ENCODE measurements at places on chromosomes 7 and 10.

DNA sequence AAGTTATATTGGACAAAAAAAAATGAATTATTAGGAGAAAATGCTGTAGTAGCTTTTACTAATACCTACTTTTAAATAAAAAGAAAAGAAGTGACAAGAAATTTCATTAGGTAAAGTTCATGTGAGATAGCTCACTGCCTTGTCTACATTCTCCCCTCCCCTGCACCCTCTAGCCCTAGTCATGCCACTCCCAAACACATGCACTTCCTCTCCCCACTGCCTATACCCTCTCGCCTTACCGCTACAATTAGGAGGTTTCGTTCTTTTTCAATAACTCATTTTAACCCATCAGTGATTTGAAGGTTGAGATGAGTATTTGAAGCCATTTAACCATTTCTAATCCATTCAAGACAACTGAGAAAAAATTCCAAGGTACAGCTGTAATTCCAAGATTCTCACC, 75.3 kb downstream of the HIBADH start:
- no peak for DNase-seq

- no peak for DNase-seq
Measured at GRCh38 chr7:158760936-158761335, 56.3 kb upstream of the NCAPG2 start.

GRCh38 chr7:37395618-37396259, 52.9 kb downstream of the ELMO1 start:
- no peak for DNase-seq

DNA sequence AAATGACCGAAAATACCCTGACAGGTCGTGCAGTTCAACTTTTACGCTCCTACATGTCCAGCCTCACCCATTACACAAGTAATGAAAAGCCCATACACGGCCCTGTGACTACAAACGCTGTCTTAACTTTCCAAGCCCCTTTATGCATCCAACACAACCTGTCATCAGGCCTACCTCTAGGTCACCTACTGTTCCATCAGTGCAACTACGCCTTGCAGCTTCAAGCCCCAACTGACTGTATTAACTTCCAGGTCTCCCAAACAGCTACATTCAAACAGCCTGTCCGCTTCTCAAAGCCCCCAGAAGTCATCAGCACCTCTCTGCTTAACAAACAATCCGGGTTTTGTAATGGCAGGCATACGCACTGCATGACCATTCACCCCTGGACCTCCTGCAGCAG, 19.2 kb downstream of the ZNF107 start:
- DNase-seq, result no peak

- DNase-seq, result peak; percentile 96
Measured at GRCh38 chr10:17665747-17666146, 21.8 kb downstream of the STAM start.

GRCh38 chr7:122412883-122413282, 108.3 kb upstream of the FEZF1 start:
- peak; percentile 78 for DNase-seq

- no peak for DNase-seq
Measured at GRCh38 chr7:18200266-18200665, 172.6 kb upstream of the PRPS1L1 start.

DNA sequence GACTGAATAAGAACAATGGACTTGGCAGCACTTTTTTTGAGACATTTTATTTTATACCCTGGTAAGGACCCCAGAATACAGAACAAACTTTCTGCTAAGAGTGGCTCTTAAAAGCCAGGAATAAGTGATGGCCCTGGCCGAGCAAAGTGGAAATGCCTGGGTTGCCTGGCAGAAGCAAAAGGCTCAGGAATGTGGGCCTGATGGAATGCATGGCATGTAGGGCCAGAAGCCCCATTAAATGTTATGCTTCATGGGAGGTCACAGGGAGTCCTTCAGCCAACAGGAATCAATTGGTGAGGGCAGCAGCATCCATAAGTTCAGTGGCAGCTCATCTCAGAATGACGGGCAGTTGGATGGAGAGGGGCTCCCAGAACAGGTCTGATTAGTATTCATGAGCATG, 301.5 kb upstream of the CACNA2D1 start:
- no peak for DNase-seq

- no peak for DNase-seq
Measured at GRCh38 chr7:35691366-35691765, 3.6 kb downstream of the HERPUD2 start.

DNA sequence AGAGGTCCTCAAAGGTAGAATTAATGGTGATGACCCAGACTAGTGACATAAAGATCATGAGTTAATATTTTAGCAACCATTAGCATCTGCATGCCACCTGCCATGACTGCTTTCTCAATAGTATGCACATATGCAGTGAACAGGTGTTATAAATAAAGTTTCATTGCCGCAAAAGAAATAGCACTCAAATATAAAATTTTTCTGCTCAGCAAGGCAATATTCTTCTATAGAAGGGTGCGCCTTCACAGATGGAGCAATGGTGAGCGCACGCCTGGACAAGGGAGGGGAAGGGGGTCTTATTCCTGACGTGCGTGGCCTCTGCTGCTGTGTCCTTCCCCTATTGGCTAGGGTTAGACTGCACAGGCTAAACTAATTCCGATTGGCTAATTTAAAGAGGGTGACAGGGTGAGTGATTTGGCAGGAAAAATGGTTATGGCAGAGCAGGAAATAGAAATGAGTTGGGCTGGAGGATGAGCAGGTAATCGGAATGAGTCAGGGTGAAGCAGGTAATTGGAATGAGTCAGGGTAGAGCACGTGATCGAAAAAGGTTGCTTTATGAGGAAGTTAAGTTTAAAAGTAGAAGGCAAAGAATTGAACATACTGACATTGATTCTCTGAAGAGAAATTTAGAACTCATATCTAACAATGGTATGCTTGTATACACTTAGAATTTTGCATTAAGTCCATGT, 24.7 kb upstream of the TRIM24 start:
- no peak for DNase-seq

DNA sequence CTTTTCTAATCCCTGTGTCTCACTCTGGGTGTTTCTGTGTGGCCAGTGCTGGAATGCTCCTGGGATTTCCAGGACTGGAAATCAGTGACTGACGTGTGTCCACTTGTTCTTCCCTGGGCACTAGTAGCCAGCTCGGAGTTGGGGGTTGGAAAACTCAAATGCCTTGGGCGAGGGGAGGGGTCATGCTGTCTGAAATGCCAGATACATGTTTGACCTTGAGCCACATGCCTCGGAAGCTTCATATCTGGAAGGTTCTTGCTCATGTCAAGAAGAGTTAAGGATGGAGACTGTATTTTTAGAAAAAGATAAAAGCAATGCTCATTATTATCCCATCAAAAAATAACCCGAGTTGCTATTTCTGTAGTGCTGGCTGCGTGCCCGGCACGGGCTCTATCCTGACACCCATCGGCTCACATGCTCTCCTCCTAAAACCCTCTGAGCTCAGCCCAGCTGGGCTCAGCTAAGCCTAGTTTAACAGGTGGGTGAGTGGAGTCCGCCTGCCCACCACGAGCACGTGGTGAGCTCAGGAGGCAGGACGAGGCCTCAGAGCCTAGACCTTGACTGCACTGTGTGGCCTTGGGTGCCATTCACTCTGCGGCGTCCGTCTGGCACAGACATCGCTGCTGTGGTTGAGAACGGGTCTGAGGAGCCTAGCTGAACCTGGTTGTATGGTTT, 6.4 kb downstream of the DPYSL4 start:
- DNase-seq, result no peak

DNA sequence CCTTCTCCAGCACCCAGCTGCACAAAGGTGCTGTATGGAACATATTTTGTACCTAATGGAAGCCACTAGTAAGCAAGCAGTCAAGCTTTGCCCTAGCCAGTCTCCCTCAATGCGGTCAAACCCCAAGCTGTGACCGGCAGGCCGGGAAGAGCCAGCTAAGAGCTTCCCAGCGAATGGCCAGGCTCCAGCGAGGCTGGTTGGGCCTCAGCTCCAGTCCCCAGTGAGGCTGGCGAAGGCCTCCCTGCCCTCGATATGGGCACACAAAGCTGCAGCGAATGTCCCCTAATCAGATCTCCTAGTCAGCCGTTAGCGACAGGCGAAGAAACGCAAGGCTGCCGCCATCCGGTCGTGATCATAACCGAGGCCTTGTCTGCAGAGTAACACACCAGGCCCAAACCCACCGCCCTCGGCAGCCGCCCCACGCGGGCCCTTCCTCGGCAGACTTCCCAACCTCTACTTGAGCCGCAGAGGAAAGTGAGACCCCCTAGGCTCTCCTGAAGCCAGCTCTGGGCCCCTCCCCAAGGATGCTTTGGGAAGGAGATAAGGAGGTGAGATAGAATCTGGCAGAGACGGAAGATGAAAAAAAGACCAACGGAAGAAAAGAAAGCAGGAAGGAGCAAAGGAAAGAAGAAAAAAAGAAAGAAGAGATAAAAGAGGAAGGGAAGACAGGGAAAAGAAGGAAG, 3.1 kb upstream of the HOXA9 start:
- peak; percentile 86 for DNase-seq

- DNase-seq, result no peak
Measured at GRCh38 chr7:130899638-130900401, 165.8 kb upstream of the KLF14 start.

- no peak for DNase-seq
Measured at GRCh38 chr10:93773120-93773519, 15.4 kb downstream of the LGI1 start.

- DNase-seq, result peak; percentile 99
Measured at GRCh38 chr7:137992550-137993394, 9.1 kb downstream of the CREB3L2 start.

DNA sequence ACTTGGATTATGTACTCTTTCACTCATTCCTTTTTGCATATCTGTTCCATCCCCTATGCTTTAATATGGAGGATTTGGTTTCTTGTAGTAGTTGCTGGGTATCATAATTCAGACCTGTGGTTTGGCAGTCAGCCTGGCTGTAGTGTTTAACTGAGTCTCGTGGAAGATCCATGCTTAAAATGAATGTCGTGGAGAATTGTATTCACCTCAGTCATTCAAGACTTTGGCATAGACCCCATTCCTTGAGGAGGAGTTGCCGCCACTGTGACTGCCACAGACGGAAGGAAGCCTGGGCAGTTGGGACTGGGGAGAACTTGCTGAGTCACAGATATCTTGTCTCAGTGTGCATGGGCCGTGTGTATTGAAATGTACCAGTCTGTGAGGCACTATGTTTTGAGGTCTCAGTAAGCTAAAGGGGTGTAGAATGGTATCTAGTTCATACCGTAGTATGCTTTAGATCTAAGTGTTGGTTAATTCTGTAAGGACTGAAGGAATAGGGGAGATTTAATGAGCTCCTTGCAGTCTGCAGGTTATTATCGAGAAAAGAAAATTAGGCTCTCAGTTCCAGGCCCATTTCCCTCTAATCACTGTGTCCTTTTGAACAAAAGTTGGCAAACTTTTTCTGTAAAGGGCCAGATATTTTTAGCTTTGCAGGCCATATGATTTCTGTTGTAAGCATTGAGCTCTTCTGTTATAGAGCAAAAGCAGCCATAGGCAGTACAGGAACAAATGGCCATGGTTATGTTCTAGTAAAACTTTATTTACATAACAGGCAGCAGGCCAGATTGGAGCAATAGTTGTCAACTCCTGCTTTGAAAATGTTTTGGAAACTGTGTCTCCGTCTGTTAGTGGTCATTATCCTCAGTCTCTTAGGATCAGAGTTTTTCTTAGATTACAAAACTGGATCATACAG, 76.8 kb downstream of the TPST1 start:
- peak; percentile 96 for DNase-seq

DNA sequence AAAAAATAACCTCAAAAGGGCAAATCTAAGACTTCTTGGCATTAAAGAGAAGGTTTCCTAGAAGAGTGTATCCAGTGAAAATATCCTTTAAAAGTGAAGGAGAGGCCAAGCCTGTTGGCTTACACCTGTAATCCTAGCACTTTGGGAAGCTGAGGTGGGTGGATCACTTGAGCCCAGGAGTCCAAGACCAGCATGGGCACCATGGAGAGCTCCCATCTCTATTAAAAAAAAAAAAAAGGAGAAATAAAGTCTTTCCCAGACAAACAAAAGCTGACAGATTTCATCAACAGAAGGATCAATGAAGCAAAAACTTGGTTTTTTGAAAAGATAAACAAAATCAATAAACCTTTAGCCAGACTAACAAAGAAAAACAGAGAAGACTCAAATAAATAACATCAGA, 67.6 kb upstream of the ZNF800 start:
- no peak for DNase-seq

GRCh38 chr10:87578160-87578841, 73.6 kb downstream of the MINPP1 start:
- DNase-seq, result no peak

GRCh38 chr7:53521638-53522184, 486.3 kb downstream of the POM121L12 start:
- no peak for DNase-seq

- DNase-seq, result no peak
Measured at GRCh38 chr10:22447068-22447467, 101.8 kb downstream of the SPAG6 start.

DNA sequence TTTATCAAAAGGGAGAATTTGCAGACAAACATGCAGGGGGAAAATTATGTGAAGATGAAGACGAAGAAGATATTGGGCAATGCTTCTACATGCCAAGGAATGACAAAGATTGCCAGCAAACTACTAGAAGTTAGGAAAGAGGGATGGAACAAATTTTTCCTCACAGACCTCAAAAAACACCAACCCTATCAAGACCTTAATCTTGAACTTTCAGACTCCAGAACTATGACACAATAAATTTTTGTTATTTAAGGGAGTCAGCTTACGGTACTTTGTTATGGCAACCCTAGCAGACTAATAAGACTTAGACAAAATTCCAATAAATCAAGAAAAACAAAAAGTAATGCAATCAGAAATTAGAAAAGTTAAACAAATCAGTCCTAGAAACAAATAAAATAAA, 280.0 kb upstream of the GNAI1 start:
- peak; percentile 67 for DNase-seq

GRCh38 chr7:30181736-30182522, 47.1 kb downstream of the MTURN start:
- no peak for DNase-seq

- no peak for DNase-seq
Measured at GRCh38 chr10:1870491-1870890, 133.2 kb upstream of the ADARB2 start.

GRCh38 chr10:116099023-116099420, 174.0 kb downstream of the GFRA1 start:
- DNase-seq, result no peak

- DNase-seq, result no peak
Measured at GRCh38 chr10:126964190-126964589, 59.0 kb downstream of the DOCK1 start.

DNA sequence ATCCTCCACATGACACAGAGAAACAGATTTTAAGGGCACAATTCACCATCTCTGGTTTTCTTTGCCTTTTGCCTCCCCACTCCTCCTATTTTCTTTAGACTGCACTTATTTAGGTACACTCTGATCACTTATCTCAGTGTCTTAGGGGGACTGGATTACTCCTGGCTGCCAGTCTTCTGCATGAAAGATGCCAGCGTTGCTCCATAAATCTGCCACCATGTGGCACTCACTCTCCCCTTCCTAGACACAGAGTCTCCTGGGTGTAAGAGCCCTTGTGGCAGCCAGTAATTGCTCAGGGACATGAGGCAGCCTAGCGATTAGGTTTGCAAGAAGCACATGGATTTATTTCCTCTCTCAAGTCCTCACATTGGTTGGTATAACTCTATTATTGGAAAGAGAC, 34.5 kb upstream of the RBM20 start:
- DNase-seq, result no peak
